ELR (cell line): ENCODE measurements at places on chromosomes 3 and 15.
A peak's percentile ranks its signal among the peaks of the same experiment; 100 is the strongest.

GRCh38 chr3:175585898-175586297, 726.8 kb downstream of the NAALADL2 start:
- DNase-seq, result peak; percentile 82

GRCh38 chr15:75089456-75090387, 66.3 kb downstream of the PPCDC start:
- no peak for DNase-seq

DNA sequence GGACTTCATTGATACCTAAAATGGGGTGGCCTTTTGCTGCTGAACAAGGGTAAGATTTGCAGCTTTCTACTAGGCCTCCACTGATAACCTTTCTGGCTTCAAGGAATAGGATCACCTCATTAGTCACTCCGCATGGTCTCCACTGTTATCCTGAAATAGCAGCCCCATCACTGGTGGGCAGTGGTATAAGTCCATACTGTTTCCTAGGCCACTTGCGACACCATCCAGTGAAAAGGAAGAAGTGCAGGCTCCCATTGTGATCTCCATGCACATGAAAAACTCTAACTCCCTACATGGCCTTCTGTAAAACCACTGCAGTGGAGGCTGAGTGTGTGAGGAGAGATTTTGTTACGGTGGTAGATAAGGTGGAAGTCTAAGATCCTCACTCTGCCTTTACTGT, 1455.9 kb downstream of the SI start:
- DNase-seq, result peak; percentile 77

DNA sequence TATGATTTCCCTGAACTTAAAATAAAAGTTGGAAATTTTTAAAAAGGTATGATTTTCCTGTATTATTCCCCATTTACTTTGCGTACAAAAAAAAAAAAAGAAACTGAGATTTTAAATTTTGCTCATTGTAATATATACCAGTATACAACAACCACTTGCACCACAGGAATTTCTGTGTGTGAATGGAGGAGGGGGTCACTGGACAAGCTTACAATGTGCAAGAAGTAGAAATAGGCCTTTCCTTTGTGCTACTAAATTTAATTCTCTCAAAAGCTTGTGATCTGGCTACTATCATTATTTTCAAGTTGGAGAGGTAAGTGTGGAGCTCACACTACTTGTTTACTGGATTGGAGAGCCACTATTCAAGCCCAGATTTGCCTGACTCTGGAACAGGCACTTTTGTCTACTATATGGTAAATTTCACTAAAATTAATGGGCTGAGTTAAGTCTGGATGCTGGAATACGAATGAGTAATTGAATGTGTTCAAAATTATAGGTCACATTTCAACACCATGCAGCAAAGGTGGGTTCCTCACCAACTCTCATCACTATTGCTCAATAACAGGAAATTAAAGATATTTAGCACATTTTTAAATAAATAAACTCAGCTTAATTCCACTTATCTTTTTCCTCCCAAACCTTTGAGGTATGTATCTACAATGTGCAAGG, 148.0 kb upstream of the MBNL1 start:
- DNase-seq, result peak; percentile 17

- no peak for DNase-seq
Measured at GRCh38 chr3:1979961-1980615, 118.6 kb upstream of the CNTN4 start.

GRCh38 chr3:46986055-46986730, 6.7 kb downstream of the NBEAL2 start:
- DNase-seq, result no peak

DNA sequence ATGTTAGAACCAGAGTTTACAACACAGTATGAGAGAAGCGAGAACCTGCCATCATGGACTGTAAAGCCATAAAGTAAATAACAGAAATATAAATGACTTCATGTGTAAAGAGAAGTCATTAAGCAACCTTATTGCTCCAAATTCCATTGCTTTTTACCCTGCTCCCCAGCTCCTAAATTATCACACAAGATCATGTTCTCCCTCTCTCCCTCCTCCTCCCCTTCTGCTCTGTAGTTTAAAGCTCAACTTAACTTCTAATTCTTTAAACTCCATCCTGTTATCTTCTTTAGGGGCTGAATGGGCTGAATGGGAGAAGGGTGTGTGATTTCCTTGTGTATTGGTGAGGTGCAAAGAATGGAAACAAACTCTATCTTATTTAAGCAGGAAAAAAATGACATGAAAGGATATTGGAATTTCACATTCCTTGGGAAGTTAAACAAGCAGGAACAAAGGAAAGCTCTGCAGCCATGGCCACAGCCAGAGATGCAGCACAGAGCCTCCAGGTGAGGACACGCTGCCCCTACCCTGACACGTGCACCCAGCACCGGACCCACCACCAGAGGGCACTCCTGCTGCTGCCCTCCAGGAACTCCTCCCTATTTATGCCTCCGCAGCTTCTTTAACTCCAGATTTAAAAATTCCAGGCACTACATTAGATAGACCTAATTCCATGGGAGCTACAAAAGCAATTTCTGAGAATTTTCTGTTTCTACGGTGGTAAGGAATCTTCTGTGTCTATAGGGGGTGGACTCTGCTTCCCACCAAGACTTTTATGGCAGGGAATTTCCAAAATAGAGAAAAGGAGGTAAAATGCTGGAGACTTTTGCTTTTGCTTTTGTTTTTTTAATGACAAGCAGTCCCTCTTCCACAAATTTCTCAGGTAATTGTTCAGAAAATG, 76.9 kb upstream of the ABI3BP start:
- peak; percentile 21 for DNase-seq

DNA sequence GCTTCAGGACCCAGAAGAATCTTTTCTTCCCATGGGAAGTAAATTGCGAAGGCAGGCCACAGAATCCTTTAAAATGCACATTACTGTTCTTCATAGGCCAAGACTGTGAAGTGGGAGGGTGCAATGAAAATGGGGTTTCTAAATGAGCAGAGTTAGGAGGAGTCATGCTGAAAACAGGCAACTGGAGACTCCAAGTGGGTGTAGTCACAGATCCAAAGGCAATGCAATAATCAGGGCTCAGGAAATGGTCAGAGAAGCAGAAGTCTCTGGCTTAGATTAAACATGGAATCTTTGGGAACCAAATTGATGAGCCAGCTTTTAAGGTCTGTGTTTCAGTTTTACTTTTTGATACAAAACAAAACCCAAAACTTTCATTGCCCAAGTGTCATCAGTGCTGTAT, 37.6 kb downstream of the HHLA2 start:
- no peak for DNase-seq

GRCh38 chr15:34248190-34248589, 23.4 kb downstream of the EMC4 start:
- no peak for DNase-seq

GRCh38 chr3:179410331-179410730, 40.9 kb downstream of the GNB4 start:
- peak; percentile 25 for DNase-seq

DNA sequence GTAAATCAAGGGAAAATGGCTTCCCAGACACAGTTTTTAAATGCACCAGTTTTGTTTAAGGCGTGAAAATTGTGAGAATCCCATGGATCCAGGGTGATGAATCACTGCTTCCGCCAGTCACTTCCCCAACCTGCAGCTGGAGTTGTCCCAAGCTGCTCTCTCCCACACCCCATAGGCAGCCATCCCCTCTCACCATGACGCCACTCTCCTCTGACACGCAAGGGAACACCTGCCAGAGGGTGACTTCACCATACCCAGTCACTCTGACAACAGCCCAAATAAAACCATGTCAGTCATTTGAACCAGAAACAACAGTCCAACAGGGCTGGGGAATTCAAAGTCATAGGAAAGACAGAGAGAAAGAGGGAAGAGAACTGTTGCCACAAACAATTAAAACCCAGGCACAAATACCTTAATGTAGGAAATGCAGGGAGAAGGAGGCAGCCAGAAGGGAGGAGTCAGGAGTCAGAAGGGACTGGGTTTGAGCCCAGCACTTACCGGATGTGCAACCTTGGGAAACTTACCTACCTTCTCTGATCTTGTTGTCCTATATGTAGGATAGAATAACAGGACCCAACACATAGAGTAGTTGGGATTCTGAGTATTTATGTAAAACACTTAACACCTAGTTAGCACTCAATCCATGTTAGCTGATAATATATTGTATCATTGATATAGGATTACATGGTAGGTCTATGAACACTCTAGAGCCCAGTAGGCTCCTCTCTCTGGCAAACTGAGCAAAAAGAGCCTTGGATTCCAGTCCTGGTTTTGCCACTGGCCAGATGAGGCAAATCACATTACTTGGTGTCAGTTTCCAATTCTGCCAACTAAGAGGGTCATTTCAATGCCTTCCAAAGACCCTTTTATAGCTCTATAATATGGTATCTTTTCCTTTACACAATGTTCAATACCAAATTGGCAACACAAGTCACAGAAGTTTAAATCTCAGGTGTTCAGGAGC, 326.3 kb upstream of the ICE2 start:
- DNase-seq, result peak; percentile 4

GRCh38 chr3:64029287-64029686, 6.0 kb upstream of the PSMD6 start:
- DNase-seq, result no peak

GRCh38 chr3:189588070-189588469, 43.1 kb upstream of the TP63 start:
- DNase-seq, result no peak

DNA sequence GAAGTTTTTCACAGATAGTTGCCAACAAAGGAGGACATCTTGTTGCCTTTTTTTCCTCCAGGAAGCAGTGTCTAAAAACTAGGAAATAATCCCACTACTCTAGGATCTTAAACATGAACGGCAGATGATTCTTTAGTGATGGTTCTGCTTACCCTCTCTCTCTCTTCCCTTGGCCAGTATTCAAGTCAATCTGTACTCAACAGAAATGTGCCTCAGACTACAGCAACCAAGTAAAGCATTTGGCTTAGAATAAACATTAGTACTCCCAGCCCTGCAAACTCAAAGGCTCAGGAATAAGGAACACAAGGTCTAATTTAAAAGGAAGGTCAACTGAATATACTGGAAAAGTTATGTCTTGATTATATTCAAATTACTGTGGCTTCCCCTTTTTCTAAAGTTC, 8.7 kb downstream of the NPTN start:
- no peak for DNase-seq

DNA sequence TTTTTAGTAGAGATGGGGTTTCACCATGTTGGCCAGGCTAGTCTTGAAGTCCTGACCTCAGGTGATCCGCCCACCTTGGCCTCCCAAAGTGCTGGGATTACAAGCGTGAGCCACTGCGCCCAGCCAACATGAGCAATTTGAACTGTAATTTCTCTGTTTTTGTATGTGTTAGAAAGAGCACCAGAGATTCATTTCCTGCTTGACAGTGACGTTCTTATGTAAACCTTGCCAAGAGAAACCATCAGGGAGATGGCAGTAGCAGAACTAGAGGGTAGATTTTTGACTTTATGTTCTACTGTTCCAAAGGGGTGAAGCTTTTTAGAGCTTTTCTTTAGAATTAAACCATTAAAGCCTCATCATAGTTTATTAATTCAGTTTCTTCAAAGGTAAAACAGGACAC, 148.1 kb upstream of the UMPS start:
- DNase-seq, result no peak
